HCT116 (cell line): ENCODE measurements at places on chromosomes 6 and 20. TPM values are rescaled to one million over a fixed set of nuclear protein-coding genes. Genes with fewer than 3 reads are reported as not detected.

Gene ULBP2
- 10.2 TPM for total RNA-seq

Gene IL17F
- not detected for total RNA-seq

Gene CST4
- not detected for total RNA-seq

DNA sequence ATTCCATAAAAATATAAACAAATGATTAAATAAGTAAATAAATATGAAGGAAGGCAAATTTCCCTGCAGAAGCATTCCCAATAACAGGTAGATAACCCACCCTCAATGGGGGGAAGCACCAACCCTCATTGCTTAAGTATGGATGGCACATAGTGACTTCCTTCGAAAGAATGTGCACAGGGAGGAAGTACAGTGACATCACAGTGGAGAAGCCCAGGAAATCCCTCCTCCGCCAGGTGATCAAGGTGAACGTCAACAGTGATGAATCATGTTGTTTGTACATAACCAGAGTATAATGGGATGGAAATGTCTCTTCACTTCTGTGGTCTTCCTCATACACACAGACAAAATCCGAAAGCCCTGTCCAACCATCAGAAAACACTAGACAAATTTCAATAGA lies 267.9 kb downstream of the THBS2 start:
- no peak for DNase-seq

GRCh38 chr6:147203311-147204059 lies 732 bp upstream of the STXBP5 start:
- peak; percentile 24 for DNase-seq

GRCh38 chr6:127879685-127880084 lies 21.2 kb downstream of the THEMIS start:
- no peak for DNase-seq

DNA sequence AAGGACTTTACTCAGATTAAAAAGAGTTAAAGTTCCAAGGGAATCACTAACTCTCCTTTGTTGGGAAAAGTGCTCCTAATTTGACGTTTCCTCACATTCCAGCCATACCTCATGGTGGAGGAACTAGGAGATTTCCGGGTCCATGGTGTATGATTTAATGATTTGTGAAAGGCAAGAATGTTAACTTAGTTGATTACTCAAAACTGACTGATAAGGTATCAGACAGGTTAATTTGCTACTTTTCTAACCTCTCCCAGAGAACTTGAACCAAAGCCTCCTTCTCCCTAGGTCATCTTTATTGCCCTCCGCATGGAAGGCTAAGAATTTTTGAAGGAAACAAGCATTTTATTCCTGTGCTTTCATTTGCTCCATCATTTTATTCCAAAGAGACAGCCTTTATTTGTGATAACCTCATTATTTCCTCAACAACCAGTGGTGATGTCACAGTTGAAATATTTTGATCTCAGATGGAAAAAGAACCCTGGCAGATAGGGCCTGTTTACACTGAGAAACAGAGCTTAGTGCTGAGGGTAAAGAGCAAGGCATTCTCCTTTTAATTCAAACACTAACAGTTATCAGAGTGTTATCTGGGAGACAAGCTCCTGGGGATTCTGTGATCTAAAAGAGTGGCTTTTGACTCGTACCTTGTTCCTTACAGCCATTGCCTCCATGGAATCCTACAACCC lies 57.4 kb upstream of the BMP2 start:
- DNase-seq: no peak

- no peak for DNase-seq
Observed at GRCh38 chr20:23456873-23457272, 4.2 kb upstream of the CST11 start.

DNA sequence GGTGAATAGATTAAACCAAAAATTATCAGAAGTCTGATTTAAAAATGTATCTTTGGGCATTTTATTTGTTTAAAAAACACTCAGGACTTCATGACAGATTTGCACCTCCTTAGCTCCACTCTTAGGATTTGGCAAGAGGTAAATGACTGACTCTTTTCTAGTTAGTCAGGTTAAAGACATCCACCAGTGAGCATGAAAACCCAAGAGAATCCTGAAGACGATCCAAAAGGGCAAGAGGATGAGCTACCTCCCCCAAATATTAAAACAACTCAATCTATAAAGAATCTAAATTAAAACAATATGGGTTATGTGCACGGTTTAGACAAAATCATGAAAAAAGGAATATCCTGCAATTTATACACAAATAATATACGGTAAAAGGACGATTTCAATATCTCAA lies 89.4 kb upstream of the OPRM1 start:
- no peak for DNase-seq

GRCh38 chr20:45779011-45779915 lies 12.4 kb downstream of the WFDC3 start:
- DNase-seq: peak; percentile 98
